ENCODE measurements at places on chromosomes 1 and 21.

GRCh38 chr21:26572702-26573381 is at the start of gene CYYR1:
TSS of gene CYYR1 (minus strand) at chr21:26573286. CDS start at chr21:26572940, 346 bp downstream.
- no peak for DNase-seq

DNA sequence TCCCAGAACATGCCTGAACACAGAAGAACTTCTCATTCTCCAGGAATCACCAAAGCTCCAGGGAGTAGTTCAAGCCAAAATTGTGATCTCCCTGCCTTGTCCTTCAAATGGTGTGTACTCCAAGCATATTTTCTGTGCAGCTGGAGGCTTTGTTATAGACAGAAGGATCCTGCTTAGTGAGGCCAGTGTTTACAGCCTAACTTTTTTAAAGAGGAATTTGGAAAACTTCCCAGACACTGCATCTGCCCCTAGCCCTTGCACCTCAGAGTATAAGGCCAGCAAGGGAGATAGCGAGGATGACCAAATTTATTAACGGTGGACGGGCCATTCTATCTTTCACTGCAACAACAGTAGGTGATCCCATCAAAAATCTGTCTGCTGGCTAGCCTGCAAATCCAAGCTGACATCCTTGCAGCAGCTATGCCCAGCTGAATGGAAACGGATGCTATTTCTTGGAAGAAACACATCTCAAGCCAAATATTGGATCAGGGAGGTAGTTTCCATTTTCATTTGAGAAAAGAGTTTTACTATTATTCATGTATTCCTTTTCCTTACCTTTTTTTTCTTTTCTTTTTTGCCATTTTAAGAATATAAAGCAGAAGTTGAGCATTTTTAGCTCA is 249.8 kb downstream of the USH2A start:
- no peak for DNase-seq

DNA sequence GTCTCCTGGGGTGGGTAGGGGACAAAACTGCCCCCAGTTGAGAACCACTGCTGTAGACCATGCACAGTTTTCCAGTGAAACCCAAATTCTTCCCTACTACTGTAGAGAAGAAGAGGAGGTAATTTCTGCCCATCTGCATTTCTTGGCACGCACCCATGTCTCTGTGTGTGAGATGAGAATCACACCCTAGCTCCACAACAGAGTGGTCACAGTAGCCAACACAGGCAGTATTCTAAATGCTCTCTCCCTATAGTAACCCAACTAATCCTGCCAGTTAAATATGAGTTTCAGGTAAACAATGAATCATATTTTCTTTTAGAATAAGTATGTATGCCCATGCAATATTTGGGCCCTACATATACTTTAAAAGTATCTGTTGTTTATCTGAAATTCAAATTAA is 1.2 kb upstream of the CAPN2 start:
- DNase-seq, result no peak

DNA sequence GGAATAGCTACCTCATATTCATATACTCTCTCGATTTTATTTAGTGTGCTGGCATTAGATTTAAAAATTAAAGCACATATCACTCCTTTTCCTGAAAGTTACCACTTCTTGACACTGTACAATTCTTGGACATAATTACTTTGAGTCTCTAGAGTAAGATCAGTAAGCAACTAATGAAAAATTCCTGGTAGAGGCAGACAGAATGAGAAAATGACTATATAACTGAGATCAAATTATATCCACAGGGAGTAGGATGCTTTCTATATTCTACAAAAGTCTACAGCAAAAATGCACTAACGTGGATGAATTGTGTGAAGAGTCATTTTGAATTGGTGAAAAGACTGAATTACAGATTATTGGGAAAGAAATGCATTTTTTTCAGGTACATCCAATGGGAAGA is 445.7 kb downstream of the PTBP2 start:
- DNase-seq, result no peak

- no peak for DNase-seq
These were observed 2.4 kb downstream of the CCN1 start for GRCh38 chr1:85582687-85583591.

GRCh38 chr1:152806576-152806975 is at the start of gene LCE1C:
TSS of gene LCE1C (minus strand) at chr1:152806651. CDS start at chr1:152805478, 1,173 bp downstream.
- DNase-seq, result no peak

DNA sequence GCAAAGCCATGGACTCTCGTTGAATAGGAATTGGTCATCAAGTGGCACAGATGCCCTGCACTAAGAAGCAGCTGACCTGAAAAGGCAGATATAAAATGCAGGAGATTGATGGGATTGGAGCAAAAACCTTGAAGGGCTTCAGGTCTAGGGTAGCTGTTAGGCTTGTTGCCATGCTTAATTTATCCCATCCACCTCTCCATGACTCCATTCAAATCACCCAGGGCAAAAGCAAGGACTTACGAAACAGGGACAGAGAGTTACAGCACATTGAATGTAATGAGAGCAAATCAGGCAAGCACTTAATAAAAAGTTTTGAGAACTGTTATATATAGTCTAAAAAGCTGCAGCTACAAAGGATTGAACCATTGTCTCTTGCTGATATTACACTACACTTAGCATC is 298.2 kb upstream of the ESRRG start:
- no peak for DNase-seq

GRCh38 chr1:83985048-83985447 is 13.9 kb downstream of the TTLL7 start:
- no peak for DNase-seq

GRCh38 chr1:171226747-171227370 is 21.4 kb upstream of the FMO1 start:
- peak; percentile 64 for DNase-seq

- no peak for DNase-seq
These were observed 42.5 kb downstream of the USP24 start for GRCh38 chr1:55172687-55173086.
